ENCODE measurements at places on chromosomes 13 and 19.

GRCh38 chr19:591099-591958, 1.6 kb downstream of the HCN2 start:
- DNase-seq, result no peak

DNA sequence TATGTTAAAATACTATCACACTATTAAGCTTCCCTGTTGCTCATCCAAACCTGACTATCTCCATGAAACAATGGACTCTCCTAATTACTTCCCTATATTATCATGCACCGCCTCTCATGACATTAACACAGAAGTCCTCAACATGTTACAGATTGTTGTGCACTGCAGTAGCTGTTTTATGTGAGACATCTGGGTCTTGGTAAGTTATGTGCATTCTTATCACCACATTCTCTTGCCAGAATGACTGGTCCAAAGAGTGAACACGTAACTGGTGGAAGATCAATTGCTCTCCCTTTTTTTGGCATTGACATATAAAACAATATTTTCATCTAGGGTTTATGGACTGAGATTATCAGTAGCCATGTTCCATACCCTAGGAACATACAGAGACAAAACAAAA, 59.4 kb downstream of the POSTN start:
- DNase-seq, result no peak

DNA sequence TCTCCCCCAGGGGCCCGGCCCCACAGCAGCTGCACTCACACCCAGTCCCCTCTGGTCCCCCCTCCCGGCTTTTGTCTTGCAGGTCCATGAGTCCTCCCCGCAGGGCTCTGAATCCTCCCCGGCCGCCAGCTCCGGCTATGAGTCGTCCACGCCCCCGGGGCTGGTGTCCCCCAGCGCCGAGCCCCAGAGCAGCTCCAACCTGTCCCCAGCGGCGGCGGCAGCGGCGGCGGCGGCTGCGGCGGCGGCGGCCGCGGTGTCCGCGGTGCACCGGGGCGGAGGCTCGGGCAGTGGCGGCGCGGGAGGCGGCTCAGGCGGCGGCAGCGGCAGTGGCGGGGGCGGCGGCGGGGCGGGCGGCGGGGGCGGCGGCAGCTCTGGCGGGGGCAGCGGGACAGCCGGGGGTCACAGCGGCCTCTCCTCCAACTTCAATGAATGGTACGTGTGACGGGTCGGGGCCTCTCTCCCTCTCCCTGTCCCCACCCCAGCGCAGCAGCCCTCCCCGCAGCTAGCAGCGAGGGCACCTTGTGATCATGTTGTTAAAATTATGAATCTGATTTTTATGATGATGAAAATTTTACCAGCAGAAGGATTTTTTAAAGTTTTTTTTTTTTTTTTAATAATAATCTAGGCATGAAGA, 3.8 kb downstream of the ZIC2 start:
- DNase-seq, result no peak

GRCh38 chr19:29876414-29876813, 64.6 kb downstream of the CCNE1 start:
- DNase-seq, result no peak

DNA sequence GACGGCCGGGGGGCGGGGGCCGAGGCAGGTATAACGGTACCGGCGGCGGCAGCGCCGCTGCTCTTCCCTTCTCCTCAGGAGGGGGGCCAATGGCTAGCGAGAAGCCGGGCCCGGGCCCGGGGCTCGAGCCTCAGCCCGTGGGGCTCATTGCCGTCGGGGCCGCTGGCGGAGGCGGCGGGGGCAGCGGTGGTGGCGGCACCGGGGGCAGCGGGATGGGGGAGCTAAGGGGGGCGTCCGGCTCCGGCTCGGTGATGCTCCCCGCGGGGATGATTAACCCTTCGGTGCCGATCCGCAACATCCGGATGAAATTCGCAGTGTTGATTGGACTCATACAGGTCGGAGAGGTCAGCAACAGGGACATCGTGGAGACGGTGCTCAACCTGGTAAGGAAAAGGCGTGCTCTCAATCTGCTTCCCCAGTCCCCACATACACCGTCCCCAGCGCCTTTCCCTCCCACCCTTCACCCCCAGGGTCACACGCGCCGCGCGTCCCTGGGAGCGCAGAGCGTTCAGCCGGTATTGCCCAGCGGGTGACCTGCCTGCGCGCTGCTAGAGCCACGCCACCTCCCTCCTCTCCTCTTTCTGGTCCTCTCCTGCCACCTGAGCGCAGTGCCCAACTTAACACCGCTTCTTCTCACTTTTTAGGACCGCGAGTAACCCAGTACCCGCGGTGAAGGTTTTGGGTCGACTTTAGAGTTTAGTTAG, 814 bp downstream of the NBEA start:
- DNase-seq, result no peak

DNA sequence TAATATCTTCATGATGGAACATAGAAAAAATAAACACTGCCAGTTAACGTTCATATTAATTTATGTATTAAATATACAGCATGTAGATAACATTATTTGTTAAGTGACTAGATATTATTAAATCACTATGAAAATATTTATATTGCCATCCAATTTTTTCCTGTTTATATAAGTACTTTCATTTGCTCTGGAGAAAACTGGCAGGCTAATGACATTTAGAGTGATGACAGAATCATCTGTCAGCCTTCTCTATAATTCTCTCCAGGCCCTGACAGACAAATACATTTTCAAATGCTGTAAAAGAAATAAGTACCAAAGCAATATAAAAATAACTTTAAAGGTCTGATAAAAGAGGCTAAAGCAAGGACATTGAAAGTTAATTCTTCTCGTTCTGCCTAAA, 2556.7 kb upstream of the PCDH20 start:
- DNase-seq, result no peak

- no peak for DNase-seq
These were observed 1541.8 kb downstream of the EFNB2 start for GRCh38 chr13:104993708-104994107.

DNA sequence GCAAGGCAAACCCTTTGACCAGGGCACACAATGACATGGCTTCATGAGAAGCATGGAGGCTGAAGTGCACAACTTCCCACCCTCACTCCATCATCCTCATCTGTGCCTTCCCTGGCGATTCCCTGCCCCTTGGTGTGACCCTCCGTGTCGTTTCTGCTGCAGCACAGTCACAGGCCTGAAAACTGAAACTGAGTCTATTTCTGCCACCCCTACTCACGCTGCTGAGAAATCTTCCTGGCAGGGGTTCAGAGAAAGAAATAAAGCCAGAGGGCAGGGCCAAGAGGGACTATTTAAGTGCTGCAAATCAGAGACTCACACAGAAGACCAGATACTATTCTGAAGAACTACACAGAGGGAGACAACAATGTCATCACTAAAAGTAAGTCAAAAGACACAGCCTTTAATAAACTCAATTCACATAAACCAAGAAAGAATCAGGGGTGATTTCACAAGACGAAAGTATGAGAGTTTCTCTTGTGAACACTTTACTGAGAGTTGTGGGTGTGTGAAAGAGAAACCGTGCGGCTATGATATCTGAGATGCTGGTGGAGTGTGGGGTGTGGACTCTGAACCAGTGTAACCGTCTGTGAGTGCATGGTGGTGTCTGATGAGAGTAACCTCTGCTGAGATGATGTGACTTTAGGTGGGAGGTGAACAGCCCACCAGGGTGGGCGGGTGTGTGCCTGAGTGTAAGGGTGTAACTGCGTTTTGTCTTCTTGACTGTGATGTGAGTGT, 23.5 kb downstream of the LGALS16 start:
- DNase-seq, result no peak

DNA sequence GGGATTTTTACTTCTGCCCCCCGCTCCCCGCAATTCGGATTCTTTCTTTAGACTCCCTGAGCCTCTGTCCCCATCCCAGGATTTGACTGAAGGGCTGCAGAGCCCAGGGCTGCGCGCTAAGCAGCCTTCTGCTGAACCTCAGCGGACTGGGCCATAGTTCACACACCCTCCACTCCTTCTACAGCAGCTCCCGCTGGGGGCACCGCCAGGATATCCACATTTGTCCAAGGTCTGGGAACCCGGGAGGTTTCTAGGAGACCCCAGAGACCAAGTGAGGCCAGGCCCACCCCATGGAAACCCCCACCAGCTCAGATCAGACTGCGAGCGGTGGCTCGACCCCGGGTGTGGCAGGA, 463.3 kb downstream of the ITGBL1 start:
- no peak for DNase-seq

- DNase-seq, result no peak
These were observed 27.5 kb downstream of the DPRX start for GRCh38 chr19:53659292-53659691.

- no peak for DNase-seq
These were observed 107.1 kb downstream of the UBL3 start for GRCh38 chr13:29743201-29743786.

GRCh38 chr19:16921766-16922591, 33.2 kb downstream of the F2RL3 start:
- no peak for DNase-seq

DNA sequence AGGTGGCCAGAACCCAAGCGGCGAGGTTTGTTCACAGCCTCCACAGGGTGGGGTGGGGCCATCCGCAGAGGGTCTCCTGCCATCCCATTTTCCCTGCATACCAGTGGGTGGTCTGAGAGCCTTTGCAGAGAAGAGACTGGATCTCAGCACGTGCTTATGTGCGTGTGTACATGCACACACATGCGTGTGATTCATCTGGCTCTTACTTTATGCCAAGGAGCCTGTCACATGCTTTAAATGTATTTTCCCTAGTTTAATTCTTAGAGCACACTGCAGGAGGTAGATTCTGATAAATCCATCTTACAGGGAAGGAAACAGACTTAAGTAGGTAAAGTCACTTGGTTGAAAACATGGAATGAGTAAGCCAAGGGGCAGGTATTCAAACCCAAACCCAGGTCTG, 47.1 kb downstream of the CAPN12 start:
- no peak for DNase-seq

DNA sequence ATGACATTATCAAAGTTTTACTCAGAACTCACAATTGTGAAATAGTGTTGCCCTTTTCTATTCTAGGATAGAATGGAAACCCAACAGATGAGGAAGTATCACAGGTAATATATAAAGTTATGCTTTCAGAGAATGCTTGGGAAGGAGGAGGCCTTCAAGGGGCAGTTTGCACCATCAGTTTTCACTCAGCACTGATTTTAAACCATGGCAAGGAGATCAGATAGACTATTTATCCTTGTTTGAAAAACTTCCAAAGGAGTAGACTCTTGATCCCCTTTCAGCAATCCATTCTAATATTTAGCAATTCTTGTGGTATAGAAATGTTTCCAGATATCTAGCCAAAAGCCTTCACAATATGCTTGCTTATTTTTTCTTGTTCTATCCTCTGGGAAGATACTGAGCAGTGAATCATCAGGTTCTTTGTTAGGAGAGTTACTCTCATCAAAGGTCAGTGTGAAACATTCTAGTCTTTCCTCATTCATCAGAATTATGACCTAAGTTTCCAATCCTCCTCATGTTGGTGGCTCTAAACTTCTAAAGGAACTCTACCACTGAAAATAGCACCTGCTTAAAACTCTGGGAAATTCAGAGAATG, 3.8 kb downstream of the GPC6 start:
- DNase-seq, result no peak

- DNase-seq, result no peak
These were observed 14.6 kb downstream of the KBTBD7 start for GRCh38 chr13:41179593-41180250.

DNA sequence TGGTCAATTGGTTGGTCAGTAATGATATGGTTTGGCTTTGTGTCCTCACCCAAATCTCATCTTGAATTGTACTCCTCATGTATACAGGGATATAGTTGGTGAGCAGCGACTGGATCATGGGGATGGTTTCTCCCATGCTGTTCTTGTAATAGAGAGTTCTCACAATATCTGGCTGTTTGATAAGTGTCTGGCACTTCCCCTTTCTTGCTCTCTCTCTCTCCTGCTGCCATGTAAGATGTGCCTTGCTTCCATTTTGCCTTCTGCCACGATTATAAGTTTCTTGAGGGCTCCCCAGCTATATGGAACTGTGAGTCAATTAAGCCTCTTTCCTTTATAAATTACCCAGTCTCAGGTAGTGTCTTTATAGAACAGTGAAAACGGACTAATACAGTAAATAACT, 120.7 kb downstream of the TRPC4 start:
- no peak for DNase-seq

- no peak for DNase-seq
These were observed 84.1 kb upstream of the KLF12 start for GRCh38 chr13:74218291-74218690.

GRCh38 chr13:72165276-72165675, 298.3 kb upstream of the DACH1 start:
- DNase-seq, result peak; percentile 47

DNA sequence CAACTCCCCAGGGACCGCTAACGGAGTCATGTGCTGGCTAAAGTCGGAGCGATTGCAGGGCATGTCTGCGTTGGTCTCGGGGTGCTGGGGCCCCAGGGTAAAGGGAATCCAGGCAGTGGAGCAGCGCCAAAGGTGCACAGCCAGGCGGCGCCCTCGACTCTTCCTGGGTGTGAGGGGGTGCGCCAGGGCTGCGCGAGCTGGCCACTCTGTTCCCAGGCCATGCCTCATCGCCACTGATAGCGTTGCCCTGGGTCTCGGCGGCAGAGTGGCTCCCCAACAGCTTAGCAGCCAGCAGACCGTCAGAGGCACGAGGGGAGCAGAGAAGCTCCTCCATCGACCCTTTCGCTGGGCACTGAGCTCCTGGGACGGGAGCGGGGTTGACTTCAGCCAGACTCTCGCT, 152.7 kb downstream of the B3GLCT start:
- DNase-seq, result no peak

DNA sequence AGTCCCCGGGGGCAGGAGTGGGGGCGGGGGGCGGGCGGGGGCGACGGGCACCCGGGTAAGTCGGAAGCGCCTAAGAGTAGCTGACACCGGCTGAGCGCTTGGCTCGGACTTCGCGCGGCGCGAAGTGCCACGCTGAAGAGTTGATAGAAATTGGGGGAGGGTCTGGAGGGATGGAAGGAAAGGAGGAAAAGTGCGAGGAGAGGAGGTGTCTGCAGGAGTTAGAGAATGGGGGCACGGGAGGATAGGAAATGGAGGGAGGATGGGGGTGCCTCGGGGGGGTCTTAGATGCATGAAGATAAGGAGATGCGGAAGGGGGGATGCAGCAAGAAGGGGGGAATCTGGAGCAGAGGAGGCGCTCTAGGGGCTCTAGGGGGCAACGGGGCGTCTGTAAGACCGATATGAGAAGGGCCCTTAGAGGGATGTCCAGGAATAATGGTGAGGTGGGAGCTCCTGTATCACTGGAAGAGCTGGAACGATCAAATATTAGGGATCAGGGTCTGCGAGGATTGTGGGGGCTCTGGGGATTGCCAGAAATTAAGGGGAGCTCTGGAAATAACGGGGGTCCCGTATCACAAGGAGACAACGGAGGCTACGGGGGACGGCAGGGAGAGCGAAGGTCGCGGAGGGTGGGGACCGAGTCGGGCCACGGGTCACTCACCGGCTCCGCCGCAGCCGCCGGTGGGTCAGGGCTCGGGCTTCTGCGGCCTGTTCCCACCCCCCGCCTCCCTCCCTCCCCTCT, at the start of gene MYPOP:
Gene MYPOP, minus strand, starts transcription at position 702 of the 739 bp plus-strand sequence. CDS start 840 bp downstream, outside the sequence.
- DNase-seq, result no peak

GRCh38 chr19:44776402-44777096, 1.1 kb upstream of the CBLC start:
- DNase-seq, result no peak

- no peak for DNase-seq
These were observed 88.4 kb upstream of the ZNF492 start for GRCh38 chr19:22545751-22546150.

- no peak for DNase-seq
These were observed 4.9 kb upstream of the CD33 start for GRCh38 chr19:51219971-51220370.
